Cardiac muscle cell (in vitro differentiated cells and primary cell): ENCODE measurements at places on chromosomes 16 and 17. TPM values are rescaled to one million over a fixed set of nuclear protein-coding genes. Genes with fewer than 3 reads are reported as not detected.

DNA sequence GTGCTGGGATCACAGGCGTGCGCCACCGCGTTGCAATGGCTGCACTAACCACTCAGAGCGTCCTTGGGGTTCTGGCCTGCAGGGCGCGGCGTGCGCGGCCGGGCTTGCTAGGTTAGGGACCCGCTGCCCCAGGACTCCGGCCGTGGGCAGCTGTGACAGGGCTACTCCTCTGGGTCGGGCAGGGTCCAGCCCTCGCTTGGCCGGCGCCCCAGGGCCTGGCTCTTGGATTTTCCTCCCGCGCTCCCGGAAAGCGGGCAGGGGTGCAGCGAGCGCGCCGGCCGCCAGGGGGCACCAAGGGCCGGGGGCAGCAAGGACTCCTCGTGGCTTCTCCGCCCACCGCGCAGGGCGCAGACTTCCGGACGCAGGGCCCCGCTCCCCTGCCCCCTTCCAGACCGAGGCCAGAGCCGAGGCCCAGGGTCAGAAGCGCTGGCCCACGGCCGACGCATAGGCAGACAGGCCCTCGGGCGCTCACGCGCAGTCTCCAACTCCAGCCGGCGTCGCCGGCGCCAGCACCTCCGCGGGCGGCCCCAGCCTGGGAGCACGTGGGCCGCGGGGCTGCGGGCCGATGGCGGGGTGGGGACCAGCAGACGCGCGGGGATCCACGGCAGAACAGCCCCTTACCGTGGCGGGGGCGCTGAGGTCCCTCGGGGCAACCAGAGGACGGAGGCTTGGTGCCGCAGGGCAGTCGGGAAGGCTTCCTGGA is 355 bp downstream of the TLE7 start:
- no peaks in the 10 kb centered on the region for H3K36me3 ChIP-seq
- DNase-seq, result peak; percentile 30
- H3K4me3 ChIP-seq, result no peak overlapping the region
- no peaks in the 10 kb centered on the region for H3K4me1 ChIP-seq
- no peaks in the 10 kb centered on the region for H3K27me3 ChIP-seq
- H3K27ac ChIP-seq, result no peak overlapping the region

DNA sequence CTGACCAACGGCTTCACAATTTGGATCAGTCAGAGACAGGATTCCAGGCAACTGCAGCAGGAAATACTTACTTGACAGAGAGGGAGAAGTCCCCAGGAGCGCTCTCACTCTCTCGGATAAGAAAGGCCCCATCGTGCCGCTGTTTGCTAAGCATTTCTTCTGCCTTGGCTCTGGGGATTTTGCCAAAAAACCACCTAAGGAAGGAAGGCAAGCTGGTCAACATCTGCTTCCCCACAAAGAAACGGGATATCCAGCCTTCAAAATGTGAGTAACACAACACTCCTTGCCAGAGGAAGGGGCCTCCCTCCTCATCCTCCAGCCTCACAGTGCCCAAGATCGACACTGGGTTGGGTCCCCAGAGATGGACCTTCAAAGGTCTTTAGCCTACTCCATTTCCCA is 36.6 kb upstream of the SLC25A19 start:
- peaks cover 6% of the 10 kb centered on the region for H3K4me1 ChIP-seq
- no peaks in the 10 kb centered on the region for H3K27me3 ChIP-seq
- peak overlapping the region; percentile 52 for H3K27ac ChIP-seq
- H3K4me3 ChIP-seq, result no peak overlapping the region
- H3K36me3 ChIP-seq, result peaks cover 5% of the 10 kb centered on the region

DNA sequence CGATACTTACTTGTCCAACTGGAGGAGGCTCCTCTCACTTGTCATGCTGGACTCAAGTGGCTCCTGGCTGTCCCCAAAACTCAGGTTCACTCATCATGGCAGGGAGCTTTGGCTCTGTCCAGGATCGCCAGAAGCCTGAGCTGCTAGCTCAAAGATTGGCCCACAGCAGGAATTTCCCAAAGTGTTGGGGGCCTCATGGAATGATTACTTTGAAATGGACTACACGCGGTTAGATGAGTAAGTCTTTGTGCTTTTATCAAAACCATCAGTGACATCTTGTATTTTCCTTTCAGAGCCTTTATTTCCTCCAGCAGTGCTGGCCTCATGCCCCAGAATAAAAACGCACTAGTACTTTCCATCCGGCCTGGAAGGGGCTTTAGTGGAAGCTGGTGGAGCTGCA is 29.2 kb upstream of the PHB1 start:
- DNase-seq, result peak; percentile 65
- H3K4me1 ChIP-seq, result peaks cover 17% of the 10 kb centered on the region
- H3K27ac ChIP-seq, result no peak overlapping the region
- H3K36me3 ChIP-seq, result no peaks in the 10 kb centered on the region
- no peak overlapping the region for H3K4me3 ChIP-seq
- H3K27me3 ChIP-seq, result no peaks in the 10 kb centered on the region

DLX4 gene
- 0.53 and 0.60 TPM in 2 replicates for total RNA-seq

OTOP3 gene
- total RNA-seq, result not detected in 2 replicates
